RWPE2 (cell line): ENCODE measurements at places on chromosomes 13 and 19.

- DNase-seq, result peak; percentile 43
Measured at GRCh38 chr19:39845584-39845932, 621 bp downstream of the FBL start.

DNA sequence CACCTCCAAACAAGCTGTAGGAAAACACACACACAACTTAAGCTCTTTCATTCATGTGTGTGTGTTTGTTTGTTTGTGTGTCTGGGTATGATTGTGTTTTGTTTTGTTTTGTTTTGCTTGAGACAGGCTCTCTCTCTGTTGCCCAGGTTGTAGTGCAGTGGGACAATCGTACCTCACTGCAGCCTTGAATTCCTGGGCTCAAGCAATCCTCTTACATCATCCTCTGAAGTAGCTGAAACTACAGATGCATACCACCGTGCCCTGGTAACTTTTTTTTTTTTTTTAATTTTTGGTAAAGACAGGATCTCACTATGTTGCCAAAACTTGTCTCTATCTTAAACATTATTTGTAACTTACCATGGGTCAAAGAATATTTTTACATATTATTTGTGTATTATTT, 431.7 kb downstream of the SLITRK1 start:
- no peak for DNase-seq

DNA sequence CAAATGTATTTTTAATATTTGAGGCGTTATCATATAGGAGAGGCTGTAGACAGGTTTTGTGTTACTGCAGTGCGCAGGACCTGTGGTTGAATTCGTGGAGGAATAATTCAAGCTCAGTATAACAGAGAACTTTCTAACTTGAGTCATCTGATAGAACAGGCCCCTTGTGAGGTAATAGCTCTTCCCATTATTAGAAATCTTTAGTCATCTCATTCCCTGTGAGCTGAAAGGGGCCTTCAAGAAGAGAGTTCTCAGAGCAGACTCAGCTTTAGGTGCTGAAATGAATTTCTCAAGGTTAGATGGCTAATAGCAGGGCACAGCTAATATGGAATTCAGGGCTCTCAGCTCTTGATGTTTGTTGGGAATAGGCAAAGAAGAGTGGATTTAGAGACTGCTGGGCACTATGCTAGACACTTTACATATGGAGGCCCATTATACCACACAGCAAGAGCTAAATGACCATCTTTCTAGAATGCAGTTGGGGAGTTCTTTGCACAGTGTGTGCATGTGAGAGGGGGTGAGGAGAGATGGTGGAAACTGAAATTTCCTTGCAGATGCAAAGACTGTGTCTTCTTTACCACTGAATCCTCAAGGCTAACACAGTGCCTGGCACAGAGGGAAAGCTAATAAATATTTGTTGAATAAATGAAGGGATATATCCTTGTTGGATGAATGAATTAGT, 89.5 kb downstream of the DGKH start:
- no peak for DNase-seq

DNA sequence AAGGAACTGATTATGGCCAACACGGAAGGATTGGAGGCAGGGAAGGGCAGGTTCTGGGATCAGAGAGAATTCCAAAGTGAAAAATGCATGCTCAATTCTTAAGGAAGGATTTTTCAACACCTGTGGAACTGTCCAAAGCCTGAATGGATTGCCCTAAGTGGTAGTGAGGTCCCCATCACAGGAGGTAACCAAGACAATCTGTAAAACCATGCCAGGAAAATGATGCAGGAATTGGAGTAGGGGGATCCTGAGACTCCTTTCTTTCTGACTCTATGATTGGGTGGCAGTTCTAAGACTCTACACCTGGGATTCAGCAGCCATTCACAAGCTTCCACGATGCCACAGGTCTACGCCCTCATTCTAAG, 56.5 kb upstream of the ZNRF4 start:
- no peak for DNase-seq

- DNase-seq, result no peak
Measured at GRCh38 chr19:1423436-1424191, 14.6 kb upstream of the RPS15 start.

DNA sequence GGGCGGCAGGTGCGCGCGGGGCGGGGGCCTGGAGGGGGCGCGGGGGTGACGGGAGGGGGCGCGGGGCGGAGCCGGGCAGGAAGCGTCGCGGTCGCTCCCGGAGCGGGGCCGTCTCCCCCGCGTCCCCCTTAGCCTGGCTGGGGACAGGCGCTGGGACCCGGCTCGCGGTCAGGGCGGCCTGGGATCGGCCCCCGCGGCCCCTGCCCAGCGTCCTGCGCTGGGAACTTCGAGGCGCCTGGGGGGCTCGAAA, 74.7 kb upstream of the MCF2L start:
- DNase-seq, result no peak

GRCh38 chr19:31214997-31215396, 134.2 kb downstream of the TSHZ3 start:
- DNase-seq, result no peak

DNA sequence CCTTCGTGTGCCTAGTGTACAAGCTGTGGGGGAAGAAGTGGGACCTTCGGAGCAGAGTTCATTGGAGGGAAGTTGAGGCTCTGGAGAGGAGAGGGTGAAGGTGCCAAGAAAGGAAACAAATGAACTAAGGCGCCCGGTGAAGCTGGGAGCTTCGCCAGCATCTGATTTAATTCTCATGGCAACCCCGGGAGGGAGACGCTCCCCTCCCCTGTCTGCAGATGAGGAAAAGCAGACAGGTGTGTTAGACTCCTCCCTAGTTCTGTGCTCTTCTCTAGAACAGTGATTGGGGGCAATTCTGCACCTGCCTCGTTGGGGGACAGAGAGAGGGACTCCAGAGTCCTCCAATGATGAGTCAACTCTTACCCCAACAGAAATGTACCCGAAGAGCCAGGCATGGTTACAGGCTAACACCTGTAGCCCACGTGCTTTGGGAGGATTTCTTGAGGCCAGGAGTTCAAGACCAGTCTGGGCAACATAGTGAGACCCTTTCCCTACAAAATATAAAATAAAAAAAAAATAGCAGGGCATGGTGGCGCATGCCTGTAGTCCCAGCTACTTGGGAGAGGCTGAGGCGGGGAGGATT, 4.2 kb downstream of the SSC5D start:
- DNase-seq, result no peak

GRCh38 chr13:76414320-76414719, 471.9 kb downstream of the KCTD12 start:
- no peak for DNase-seq

DNA sequence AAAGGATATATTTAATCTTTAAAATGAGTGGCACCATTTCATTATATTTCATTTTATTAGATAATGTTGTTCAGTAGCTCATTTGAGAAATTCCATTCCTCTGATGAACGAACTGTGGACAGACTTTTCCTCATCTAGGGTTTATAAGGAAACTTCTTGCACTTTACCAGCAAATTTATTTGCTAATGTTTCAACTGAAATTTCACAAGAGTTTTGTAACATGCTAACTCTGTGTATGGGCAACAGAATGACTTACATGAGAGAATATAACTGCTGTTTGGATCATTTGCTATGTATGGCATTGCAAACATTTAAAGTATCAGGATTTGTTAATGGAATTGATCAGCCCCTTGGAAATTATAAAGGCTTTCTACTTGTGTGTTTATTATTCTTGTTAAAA, 3.7 kb upstream of the IRS2 start:
- no peak for DNase-seq

DNA sequence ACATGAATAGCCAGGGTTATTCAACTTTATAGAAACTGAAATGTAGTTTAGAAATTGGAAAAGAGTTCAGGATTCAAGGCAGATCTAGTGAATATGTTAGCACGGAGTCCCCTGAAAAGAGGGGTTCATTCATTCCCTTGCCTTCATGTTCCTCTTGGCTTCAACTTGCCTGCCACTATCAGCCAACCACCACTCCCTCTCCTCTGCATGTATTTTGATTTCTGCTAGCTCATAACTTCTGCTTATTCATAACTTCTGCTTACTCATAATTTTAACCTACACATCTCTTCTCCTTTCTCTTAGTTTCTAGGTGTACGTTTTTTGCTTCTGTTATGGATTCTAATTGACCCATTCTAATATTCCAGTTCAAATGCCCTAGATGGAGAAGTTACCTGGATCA, 5.5 kb upstream of the SERTM1 start:
- no peak for DNase-seq

DNA sequence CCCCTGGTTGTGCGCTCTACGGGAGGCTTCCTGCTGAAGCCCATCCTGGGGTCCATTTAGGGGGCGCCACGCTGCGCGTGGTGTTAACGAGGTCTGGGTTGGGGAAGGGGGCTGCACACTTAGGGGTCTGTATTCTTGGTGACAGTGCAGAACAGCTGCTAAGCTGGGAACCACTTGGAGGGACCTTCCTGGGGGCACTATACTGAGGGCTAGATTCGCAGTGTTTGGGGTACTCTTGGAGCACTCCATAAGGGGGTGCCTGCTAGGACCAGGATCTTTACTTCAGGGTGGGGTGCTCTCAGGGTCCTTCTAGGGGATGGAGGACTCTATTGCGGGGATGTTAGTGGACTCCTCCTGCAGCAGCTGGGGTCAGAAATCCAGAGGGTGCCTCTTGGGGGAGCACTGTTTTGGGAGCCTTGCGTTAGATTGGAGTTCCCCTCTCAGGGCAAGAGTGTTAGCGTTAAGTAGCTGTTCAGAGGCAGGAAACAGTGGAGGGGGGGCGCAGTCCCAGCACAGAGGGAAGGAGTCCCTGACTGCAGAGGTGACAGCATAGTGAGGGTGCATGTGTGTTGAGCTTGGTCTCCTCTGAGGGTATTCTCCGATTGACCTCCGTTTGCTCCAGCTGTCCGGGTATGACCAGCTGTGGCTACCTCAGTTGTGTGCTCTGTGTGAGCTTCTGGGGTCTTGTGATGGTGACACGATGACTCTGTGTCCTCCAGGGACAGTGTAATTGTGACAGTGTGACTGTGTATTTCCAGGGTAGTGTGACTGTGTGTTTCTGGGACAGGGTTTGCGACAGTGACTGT, 1.1 kb downstream of the PDE4A start:
- DNase-seq, result no peak

DNA sequence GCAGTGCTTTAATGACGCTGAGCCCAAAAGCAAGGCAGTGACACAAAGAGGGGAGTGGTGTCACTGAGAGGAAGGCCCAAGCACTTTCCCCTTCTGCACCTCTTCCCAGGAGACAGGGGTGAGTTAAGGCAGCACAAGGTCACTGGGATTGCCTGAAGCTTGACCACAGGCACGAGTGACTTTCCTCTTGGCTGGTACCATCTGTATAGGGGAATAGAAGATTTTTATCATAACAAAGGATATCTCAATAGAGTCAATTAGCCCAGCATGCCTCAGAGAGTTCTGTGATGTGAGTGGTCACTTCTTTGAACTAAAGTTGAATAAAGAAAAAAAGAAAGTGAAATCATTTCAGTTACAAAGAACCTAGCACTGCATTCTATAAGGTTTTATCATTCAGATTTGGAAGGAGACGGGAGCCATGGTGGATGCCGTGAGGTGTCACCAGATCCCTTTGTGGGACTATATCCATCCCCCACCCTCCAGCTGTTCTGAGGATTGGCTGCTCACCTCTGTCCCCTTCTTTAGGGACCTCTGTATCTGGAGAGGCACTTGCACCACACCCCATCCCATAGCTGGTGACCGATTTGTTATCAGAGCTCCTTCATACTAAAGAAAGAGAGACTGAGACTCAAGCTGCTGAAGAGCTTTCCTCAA, 291.2 kb downstream of the DCT start:
- DNase-seq, result no peak

DNA sequence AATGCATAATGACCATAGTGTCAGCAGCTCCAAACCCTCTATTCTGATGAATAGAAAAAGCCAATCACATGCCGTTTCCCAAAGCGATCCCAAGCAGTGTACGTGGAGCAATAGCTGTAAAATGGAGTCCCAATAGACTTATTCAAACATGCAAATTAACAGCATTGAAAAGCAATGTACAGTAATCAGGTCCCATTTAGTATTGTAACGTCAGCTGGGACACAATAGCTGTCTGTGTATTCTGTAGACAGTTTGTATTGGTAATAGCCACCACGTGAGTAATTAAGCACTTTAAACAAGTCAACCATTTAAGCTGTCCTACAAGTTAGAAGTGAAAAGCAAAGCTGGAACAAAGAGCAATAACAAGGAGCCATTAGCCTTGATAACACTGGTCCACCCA, 698.2 kb downstream of the PCDH17 start:
- no peak for DNase-seq

- DNase-seq, result no peak
Measured at GRCh38 chr13:77994166-77994565, 75.5 kb upstream of the EDNRB start.

GRCh38 chr19:45613926-45614725, 12.1 kb upstream of the GPR4 start:
- DNase-seq, result peak; percentile 80

DNA sequence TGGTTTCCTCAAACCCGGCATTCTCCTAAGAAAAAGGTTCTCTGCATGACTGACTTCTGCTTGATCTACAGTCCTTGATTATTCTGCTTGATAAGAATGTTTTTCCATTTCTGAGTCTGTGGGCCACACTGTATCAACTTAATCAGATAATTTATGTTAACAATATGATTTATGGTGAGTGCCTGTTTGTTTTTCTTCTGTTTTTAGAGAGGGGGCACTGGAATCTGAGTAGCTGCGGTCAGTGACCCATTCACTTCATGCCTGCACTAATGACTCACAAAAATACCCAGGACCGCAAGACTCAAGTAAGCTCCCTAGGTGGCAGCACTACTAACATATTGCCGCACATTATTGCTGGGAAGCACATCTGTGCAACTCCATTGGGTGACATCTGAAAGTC, 542.3 kb upstream of the ATXN8OS start:
- no peak for DNase-seq

GRCh38 chr19:48745208-48745995, 1.3 kb downstream of the IZUMO1 start:
- DNase-seq, result no peak

DNA sequence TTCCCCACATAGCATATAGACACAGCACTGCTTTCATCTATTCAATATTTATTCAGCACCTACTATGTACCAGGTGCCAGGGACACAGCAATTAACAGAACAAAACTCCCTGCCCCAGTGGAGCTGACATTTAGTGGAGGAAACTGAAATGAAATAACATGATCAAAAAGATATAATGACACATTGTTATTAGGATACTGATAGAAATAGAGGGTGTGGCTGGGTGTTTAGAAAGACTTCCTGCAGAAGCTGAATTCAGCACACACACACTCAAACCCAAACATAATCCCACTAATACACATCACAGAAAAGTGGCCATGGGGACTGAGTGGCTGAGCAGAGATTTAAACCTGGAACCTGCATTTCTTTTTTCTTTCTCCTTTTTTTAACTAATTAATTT, 3.8 kb upstream of the CDC37 start:
- no peak for DNase-seq
